ENCODE measurements at places on chromosomes 1 and 21.

- no peak for DNase-seq
Measured at GRCh38 chr1:28560886-28561285, 8.0 kb downstream of the TRNAU1AP start.

DNA sequence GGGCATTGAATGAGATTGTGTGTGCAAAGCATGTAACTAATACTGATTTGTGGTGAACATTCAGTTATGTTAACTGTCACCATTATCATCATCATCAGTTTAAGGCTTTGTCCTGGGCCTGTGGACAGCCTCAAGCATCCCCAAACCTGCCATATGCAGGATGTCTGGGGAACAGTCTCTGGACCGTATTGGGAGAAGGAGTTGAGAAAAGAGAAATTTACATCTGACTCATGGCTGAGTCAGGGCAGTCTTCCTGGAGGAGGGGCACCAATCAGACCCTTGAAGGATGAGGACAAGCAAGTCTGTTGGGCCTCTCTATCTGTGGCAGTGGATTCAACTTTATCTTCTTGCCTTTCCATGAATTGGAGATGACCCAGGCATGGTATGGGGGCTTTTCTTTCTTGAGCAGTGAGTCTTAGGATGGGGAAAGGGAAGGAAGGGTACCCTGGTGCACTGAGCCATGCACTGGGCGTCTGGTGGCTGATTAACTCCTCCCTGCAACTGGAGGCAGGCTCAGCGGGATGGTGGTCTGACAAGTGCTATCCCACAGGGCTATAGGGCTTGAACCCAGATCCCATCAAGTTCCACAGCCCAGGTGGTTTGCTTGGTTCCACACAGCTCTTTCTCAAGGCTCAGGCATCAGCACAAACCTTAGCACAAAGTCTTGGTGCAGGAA, 2.9 kb downstream of the PADI3 start:
- DNase-seq, result no peak

GRCh38 chr1:18200918-18201317, 93.3 kb downstream of the IGSF21 start:
- DNase-seq, result no peak

DNA sequence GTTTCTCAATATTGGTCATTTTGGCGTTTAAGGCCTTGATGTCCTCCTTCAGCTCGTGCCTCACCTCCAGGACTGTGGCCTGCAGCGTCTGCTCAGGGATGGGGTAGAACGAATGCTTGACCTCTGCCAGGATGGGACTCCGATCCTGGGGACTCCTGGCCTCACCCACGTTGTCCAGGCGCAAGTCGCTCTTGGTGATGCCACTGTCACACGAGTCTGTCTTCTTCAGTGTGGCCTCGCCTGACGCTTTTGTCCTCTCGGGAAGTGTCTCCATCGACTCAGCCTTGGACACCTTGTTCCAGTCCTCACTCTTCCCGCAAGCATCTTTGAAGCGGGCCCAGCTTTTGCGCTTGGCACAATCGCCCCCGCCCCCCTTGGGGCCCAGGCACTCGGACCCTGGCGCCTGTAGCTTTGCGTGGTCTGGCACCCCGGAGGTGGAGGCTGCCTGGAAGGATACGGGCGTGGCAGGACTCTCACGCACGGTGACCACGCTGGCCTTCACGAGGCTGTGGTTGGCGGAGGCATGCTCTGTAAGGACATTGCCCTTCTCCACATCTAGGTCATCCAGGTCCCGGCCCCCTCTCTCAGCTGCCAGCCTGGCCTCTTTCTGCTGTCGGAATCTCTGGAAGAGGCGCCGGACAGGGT, 354.8 kb downstream of the HHAT start:
- DNase-seq, result no peak

DNA sequence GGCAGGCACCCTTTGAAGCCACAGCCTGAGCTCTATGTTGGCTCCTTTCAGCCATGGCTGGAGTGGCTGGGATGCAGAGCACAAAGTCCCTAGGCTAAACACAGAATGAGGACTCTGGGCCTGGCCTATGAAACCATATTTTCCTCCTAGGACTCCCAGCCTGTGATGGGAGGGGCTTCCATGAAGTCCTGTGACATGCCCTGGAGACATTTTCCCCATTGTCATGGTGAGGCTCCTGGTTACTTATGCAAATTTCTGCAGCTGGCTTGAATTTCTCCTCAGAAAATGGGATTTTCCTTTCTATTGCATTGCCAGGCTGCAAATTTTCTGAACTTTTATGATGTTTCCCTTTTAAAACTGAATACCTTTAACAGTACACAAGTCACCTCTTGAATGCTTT, 61.3 kb downstream of the VCAM1 start:
- DNase-seq, result no peak

DNA sequence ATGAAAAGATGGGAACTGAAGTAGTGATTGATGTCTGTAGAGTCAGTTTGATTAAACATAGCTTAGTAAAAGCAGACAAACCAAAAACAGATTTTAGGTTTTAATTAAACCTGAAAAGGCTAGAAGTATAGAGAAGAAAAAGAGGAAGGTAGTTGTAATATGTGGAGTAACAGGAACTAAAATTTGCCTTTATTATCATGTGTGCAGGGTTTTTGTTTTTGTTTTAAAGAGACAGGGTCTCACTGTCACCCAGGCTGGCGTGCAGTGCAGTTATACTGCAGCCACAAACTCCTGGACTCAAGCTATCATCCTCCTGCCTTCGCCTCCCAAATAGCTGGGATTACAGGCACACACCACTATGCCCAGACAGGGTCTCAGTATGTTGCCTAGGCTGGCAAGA, 6.0 kb downstream of the TOR1AIP1 start:
- DNase-seq, result no peak

- no peak for DNase-seq
Measured at GRCh38 chr1:90726986-90727480, 9.9 kb upstream of the BARHL2 start.

DNA sequence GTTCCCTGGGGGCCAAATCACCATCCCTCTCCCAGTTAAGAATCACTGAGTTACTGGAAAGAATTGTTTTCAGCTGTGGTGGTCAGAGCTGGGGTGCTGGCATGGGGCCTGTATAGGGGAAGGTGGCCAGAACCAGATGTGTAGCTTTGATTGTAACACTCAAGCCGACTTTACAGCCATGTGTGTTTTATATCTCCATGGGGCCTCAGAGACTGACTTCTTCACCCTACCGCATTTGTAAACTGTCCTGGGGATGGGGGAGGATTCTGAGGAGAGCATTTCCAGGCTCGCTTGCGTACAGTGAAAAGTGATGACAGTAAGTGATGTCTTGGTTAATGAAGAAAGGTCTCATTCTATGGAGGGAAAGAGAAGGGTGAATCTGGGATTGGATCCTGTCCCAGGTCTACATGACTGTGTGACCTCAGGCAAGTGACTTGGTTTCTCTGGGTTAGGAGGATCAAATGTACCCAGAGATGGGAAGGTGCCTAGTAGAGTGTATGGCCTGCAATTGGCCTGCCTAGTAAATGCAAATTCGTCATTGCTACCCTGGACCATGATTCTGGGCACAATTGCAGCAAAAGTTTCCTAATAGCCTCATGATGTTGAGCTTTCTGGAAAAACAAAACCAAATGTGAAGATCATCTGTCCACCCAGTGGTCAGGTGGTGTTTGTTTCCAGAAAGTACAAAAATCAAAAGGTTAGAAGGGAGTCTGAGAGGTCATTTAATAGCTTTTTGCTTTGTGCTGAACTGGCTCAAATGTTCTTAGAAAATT, 49.7 kb upstream of the RCC2 start:
- no peak for DNase-seq

DNA sequence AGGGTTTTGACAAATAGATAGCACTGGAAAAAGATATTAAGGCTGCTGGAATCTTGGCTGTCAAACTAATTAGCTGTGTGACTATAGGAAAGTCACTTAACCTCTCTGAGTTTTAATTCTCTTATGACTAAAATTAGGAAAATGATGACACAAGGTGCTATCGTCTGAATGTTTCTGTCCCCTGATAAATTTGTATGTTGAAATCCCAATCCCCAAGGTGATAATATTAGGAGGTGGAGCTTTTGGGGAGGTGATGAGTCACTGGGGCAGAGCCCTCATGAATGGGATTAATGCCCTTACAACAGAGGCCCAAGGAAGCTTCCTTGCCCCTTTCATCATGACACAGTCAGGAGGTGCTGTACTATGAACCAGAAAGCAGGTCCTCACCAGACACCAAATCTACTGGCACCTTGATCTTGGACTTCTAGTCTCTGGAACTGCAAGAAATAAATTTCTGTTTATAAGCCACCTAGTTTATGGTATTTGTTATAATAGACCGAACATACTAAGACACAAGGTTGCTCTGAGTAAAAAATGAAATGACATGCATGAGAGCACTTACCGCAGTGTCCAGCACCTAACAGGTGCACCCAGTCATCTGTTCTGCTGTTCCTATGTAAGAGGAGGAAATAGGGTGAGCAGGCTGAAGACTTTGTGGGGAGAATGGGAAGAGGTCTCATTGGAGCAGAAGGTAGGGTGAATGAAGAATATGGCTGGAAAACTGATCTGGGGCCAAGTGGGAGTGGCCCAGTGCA, 26.3 kb upstream of the DISP1 start:
- no peak for DNase-seq

DNA sequence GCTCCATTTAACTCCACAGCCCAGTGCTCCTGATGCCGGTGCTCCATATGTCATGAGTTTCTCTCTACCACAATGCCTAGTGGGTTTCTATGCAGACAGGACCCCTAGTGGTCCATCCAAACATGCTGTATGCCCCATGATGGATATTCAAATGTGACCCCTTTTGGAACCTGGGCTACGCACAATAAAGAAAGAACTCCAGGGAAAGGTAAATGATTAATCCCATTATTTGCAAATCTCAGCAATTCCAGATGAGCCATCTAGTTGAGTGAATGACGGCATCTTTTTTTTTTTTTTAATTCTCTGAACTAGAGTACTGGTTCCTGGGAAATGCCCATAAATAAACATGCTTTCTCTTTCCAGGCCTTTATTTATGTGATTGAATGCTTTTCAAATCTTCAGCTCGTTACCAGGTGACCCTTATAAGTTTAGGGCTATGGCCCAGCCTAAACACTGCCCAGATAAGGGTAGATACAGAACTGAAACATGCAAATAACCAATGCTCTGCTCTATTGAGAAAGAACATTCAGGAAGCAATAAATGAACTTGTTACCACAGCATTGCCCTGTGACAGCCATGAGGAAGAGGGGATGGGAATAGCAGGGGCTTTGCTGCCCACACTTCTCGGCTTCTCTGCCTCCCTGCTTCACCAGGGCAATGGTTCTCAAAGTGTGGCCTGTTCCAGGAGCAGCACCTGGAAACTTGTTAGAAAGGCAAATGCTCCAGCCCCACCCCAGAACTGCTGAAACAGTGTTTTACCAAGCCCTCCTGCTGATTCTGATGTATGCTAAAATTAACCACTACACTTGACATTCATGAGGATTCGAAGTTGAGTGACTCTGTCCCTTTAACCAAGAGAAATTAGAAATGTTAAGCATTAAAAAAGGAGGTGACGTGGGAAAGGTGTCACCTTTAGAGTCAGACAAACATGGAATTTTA, 151.7 kb downstream of the SEC16B start:
- DNase-seq, result no peak

GRCh38 chr1:81949421-81949820, 148.7 kb downstream of the ADGRL2 start:
- no peak for DNase-seq

DNA sequence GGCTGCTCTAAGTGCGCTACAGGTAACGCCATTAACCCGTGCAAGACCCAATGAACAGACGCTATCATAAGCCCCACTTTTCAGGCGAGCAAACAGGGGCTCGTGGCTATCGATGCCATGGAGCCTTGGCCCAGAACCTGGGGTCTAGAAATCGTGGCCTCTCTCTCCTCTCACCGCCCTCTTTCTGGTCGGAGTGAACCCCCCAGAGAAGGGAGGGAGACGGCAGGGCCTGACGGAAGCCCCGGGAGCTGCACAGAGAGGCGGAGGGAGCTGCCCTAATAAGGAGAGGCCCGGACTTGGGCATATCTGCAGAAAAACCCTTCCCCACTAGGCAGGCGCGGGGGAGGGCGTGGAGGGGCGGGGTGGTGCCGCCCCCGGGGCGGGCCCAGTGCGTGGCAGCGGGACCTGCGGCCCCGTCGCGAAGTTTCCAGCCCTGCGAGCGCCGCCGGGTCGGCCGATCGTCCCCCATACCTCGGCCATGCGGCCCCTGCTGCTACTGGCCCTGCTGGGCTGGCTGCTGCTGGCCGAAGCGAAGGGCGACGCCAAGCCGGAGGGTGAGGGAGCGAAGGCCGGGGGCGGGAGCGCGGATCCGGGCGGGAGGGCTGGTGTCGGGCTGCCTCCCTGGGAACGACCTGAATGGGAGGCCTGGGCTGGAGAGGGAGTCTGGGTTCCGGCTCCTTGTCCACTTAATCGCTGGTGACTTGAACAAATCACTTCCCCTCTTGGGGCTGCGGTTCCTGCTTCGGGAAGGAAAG, at the start of gene PLOD1:
Gene PLOD1, plus strand, starts transcription at position 416 of the 755 bp plus-strand sequence. Its CDS starts 63 bp downstream, at position 479.
- DNase-seq, result peak; percentile 81

- DNase-seq, result no peak
Measured at GRCh38 chr1:225500624-225501192, 72.9 kb upstream of the LBR start.

DNA sequence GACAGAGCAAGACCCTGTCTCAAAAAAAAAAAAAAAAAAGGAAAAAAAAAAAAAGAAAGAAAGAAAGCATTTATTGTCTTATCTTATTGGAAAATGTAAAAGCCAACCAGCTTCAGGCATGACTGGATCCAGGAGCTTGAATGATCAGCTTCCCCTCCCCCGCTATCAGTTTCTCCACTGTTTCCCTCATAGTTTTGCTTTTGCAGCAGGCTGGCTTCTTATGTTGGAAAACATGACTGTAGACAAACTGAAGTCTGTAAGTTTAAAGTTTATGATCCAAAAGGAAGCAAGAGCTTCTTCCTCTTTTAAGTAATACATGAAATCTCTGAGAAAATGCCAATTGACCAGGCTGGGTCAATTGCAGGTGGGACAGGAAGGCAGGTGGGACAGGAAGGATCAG, 52.2 kb downstream of the FHAD1 start:
- DNase-seq, result no peak

DNA sequence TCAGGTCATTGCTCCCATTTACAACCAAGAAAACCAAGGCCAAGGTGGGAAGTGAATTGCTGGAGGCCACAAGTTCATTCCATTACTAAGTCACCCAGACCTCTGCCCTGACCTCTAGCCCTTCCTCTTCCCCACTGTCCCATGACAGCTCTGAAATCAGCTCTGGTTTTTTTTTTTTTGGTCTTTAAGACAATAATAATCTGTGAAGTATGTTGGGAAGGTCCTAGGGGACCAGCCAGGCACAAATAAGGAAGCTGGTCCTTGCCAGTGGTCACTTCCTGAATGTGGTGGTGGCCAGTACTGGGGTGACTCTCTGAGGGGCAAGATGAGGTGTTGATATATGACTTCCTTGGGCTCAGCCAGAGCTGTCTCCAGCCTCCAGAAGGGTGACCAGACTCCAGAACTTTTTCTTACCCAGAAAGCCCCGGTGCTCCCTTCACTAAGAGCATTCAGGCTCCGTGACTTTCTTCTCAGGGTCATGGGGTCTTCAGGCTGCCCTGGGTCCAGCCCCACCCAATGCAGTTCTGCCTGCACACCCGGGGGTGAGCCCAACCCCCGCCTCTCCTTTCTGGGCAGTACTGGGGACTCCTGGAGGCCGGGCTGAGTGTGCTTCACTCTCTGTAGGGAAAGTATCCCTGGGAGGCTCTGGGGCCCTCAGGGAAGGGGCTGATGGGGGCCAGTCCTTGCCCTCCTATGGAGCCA, 159.6 kb downstream of the PTPRU start:
- DNase-seq, result no peak

Data from NCI-H1092 treated with DMSO at 0.1 percent for 48 hours (cell line).